ENCODE measurements at places on chromosomes 5 and 9.

GRCh38 chr5:140965905-140966292 lies 377 bp upstream of the PCDHAC2 start:
- H3K4me1 ChIP-seq, result peaks cover 2% of the 10 kb centered on the region
- H3K27ac ChIP-seq, result no peak overlapping the region
- no peak overlapping the region for H3K4me3 ChIP-seq

DNA sequence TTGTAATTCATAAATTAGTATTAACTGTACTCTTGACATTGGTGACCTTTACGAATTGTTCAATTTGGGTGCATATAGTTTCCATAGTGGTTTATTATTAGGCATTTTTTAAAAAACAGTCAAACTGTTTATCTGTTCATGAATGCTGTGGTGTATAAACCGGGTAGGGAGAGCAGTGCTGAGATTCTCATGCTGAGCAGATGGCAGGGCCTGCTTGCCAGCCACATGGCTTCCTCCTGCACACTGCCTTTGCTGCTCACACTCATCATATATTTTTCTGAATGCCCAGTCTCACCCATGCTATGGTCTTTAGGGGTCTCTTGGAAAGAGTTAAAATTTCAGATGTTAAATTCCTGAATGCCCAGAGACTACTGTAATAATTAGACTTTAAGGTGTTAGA lies 40.8 kb downstream of the NNT start:
- no peak for DNase-seq
- peaks cover 72% of the 10 kb centered on the region for H3K36me3 ChIP-seq
- H3K4me3 ChIP-seq, result no peak overlapping the region
- no peak overlapping the region for H3K27ac ChIP-seq
- peaks cover 13% of the 10 kb centered on the region for H3K4me1 ChIP-seq
- H3K27me3 ChIP-seq, result no peaks in the 10 kb centered on the region

DNA sequence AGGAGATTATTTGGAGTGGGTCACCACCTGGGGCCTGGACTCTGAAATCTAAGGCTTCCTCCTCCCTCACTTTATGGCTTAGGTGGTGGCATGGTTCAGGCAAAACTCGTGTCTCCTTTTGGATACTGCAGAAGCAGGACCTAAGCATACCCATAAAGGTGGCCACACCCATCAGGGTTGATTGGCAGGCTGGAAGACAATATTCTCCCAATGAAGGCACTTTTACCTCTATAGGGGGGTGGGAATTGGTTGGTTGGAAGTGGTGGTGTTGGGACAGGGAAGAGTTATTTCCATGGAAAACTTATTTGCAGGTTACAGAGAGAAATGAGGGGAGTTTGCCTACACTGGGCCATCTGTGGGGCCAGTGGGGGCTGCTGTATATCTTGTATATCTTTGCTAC lies 39.7 kb downstream of the CNOT6 start:
- peaks cover 71% of the 10 kb centered on the region for H3K36me3 ChIP-seq
- no peaks in the 10 kb centered on the region for H3K27me3 ChIP-seq
- no peak overlapping the region for H3K4me3 ChIP-seq
- H3K4me1 ChIP-seq, result peaks cover 17% of the 10 kb centered on the region
- no peak overlapping the region for H3K27ac ChIP-seq

GRCh38 chr5:147481874-147482705 lies 27.8 kb downstream of the DPYSL3 start:
- H3K36me3 ChIP-seq, result no peaks in the 10 kb centered on the region
- no peaks in the 10 kb centered on the region for H3K4me1 ChIP-seq
- no peak overlapping the region for H3K4me3 ChIP-seq
- DNase-seq, result no peak
- H3K27me3 ChIP-seq, result peaks cover 24% of the 10 kb centered on the region
- H3K27ac ChIP-seq, result no peak overlapping the region

DNA sequence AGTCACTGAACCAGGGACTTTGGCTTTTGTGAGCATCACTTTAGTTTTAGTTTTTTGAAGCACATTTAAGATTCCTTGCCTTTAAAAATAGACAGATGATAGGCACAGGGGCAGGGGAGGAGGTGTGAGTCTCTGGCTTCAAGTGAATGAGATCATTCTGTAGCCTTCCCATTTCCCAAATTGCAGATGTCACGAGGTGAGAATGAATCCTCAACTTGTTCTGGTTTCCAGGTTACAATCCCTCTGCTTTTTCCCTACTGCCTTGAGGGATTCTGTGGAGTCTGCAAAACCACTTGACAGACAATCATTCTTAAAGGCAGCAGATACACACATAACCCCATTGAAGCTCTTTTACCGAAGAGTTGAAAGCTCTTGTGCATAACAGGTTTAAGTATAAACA lies 332.4 kb downstream of the DMAC1 start:
- peaks cover 16% of the 10 kb centered on the region for H3K27me3 ChIP-seq
- DNase-seq, result no peak
- H3K4me3 ChIP-seq, result no peak overlapping the region
- no peaks in the 10 kb centered on the region for H3K4me1 ChIP-seq
- H3K36me3 ChIP-seq, result no peaks in the 10 kb centered on the region

- H3K27me3 ChIP-seq, result no peaks in the 10 kb centered on the region
- no peak for DNase-seq
- H3K27ac ChIP-seq, result peak overlapping the region; percentile 7
These were observed 105.9 kb downstream of the MRPS27 start for GRCh38 chr5:72214168-72214567.

Measured in activated T-cell treated with anti-CD3 and anti-CD28 coated beads, Interleukin-2, amount 50 U/mL, for 24 hours (primary cell).